ENCODE measurements at places on chromosomes 16 and 17.

DNA sequence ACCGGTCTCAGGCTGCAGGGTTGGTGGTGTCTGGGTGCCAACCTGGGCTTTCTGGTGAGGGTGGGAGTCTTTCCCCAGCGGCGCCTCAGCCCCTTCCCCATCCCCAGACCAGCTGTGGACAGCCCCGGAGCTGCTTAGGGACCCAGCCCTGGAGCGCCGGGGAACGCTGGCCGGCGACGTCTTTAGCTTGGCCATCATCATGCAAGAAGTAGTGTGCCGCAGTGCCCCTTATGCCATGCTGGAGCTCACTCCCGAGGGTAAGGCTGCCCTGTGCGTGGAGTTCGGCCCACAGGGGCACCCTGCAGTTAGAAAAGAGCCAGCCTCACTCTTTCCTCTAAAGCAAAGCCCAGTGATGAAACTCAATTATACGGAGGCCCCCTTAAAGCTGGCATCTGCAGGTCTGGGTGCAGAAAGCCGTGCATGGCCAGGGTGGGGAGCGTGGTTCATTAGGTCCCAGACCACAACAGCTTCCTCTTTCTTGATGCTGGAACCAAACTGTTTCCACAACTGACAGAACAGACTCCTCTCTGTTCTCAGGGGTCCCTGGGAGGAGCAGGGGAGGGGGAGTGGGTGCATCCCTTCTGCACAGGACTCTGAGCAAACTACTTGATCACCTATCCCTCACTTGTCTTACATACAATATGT lies 10.7 kb downstream of the GUCY2D start:
- DNase-seq, result peak; percentile 47

- no peak for DNase-seq
Measured at GRCh38 chr16:65463652-65464260, 341.9 kb upstream of the CDH11 start.

GRCh38 chr16:50213939-50214519 lies 52.3 kb upstream of the ADCY7 start:
- peak; percentile 85 for DNase-seq

DNA sequence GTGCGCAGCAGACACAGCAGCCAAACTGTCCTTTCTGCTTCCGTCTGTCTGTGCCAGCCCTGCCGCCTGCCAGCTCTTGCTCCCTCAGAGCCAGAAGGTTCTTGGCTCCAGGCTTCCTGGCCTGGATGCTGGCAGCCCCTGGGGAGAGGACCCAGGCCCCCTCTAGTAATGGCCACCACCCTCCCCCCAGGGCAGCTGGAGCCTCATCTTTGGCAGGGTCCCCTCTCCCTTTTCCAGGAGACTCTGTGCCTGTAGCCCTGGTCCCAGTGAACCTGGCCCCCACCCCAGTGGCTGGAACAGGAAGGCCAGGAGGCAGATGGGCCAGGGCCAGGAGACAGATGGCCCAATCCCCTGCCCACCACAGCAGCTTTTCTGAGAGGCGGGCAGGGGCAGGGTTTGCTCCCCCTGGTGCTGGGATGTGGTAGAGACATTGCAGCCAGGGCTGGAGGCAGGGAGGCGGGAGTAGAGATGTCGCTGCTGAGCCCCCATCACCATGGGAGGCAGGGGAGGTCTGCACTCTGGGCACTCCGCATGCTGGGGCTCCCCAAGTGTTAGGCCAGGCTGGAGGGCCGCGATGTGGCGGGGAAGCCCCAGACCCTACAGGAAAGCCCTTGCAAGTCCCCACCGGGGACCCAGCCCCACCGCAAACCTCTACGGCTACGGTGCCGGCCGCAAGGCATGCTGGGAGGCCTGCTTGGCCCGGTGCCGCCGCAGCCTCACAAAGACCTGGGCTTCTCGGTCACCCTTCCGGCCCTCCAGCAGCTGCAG lies 16.7 kb downstream of the UNC13D start:
- DNase-seq, result peak; percentile 75

- DNase-seq, result no peak
Measured at GRCh38 chr17:14015271-14015670, 54.0 kb upstream of the COX10 start.

DNA sequence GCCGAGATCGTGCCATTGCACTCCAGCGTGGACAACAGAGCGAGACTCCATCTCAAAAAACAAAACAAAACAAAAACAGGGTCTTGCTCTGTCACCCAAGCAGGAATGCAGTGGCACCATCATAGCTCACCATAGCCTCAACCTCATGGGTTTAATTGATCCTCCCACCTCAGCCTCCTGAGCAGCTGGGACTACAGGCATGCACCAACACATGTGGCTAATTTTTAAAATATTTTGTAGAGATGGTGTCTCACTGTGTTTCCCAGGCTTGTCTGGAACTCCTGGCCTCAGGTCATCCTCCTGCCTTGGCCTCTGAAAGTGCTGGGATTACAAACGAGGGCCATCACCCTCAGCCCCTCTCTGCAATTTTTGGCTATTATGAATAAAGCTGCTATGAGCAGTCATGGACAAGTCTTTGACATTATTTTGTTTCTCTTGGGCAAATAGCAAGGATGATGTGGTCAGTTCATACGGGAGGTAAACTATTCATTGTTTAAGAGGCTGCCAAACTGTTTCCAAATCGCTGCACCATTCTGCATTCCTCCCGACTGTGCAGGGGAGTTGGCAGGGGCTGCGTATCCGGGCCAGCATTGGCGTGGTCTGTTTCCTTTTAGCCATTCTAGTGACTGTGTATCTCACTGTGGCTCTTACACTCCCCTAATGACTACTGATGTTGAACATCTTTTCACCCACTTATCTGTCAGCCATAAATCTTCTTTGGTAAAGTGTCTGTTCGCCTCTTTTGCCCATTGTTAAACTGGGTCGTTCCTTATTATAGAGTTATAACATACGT lies 21.1 kb downstream of the EIF4A3 start:
- no peak for DNase-seq

DNA sequence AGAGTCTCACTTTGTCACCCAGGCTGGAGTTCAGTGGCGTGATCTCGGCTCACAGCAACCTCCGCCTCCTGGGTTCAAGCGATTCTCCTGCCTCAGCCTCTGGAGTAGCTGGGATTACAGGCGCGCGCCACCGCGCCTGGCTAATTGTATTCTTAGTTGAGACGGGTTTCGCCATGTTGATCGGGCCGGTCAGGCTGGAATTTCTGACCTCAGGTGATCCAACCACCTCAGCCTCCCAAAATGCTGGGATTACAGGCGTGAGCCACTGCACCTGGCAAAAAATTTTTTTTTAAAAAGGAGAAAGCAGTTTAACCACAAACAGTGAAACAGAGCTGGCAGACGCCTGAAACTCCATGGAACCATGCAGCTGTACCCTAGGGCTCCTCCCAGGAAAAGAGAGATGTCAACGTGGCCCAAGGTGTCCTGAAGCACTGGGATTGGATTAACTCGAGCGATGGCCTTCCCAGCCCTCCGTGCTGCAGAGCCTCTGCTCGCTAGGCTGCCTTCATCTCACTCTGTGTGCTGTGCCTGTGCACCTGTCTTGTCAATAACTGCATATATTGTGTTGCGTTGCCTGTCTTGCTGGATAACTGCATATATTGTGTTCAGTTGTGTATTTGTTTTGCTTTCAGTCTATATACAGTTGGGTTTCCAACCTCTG lies 29.6 kb upstream of the FOXK2 start:
- no peak for DNase-seq

- no peak for DNase-seq
Measured at GRCh38 chr16:12829096-12829888, 25.6 kb upstream of the CPPED1 start.

- DNase-seq, result no peak
Measured at GRCh38 chr16:20364051-20364450, 11.5 kb upstream of the UMOD start.

DNA sequence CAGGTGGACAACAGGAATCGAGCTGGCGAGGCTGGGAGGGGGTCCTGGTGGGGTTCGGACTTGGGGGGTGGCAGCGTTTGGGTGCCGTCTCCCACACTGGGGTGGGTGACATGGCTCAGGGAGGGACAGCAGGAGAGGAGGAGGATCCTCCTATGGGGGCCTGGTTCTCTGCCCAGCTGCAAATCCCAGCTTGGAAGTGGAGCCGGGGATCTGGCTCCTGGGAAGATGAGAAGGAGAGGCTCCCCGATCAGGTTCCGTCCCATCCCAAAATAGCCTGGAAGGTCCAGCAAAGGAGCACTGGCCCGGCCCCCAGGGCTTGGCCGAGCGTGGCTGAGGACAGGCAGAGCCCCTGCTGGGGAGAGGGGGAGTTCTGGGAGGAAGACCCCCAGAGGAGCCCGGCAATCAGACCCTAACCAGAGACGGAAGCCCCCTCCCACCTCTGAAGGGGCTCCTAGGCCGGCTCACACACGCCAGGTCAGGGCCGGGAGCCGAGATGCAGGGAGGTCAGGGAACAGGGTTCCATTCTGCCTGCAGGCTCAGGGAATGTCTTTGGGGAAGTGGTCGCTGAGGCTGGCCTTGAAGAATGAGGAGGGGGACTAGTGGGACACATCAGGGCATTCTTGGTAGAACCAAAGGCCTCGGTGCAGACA lies 143.7 kb downstream of the ENGASE start:
- DNase-seq, result no peak

- no peak for DNase-seq
Measured at GRCh38 chr16:30377050-30377811, 2.6 kb downstream of the MYL11 start.

DNA sequence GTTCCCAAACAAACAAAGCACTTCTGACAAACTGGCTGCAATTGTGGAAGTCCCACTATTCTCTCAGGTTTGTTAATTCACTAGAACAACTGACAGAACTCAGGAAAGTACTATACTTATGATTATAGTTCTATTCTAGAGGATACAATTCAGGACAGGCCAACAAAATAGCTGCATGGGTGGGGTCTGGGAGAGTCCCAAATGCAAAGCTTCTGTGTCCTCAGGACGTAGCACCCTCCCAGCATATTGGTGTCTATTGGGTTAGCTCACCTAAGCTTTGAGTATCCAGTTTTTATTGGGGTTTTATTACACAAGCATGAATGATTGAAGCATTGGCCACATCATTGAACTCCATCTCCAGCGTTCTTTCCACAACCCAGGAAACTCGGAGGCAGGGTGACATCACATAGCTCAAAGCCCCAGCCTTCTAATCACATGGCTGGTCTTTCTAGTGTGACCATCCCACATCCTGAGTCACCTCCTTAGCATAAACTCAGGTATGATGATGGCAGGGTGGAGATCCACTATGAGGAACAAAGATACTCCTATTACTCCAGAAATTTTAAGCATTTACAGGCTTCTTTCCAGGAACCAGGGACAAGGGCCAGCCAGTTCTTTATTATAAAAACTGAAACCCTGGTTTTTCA lies 43.9 kb upstream of the CCNF start:
- DNase-seq, result no peak

- peak; percentile 59 for DNase-seq
Measured at GRCh38 chr17:10151667-10152496, 46.5 kb downstream of the GAS7 start.

DNA sequence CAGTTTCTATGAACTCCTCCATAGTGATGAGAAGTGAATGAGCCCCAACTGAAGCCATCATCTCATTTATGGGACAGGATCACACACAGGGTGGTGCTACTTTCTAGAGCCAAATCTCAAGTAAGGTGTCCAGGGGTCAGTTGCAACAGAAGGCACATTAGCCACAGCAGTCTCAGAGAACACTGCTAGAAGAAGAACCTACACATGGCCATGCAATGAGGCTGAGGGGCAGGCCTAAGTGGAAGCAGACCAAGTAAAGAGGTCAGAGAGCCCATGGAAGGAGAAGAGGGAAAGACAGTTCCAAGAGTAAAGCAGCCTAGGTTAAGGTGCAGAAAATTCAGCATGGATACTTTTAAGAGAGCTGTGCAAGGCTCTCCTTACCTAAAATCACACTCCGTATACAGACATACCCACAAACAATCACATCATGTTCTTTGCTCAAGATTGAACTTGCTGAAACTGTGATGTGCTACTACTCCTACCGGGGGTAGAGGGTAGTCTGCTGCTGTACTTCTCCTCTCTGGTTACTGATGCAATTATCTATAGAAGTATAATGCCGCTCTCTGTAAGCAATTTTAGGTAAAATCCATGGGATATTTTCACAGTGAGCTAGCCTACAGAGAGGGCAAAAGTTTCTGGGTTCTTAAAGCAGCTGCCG lies 1.7 kb downstream of the ABCA8 start:
- DNase-seq, result no peak

DNA sequence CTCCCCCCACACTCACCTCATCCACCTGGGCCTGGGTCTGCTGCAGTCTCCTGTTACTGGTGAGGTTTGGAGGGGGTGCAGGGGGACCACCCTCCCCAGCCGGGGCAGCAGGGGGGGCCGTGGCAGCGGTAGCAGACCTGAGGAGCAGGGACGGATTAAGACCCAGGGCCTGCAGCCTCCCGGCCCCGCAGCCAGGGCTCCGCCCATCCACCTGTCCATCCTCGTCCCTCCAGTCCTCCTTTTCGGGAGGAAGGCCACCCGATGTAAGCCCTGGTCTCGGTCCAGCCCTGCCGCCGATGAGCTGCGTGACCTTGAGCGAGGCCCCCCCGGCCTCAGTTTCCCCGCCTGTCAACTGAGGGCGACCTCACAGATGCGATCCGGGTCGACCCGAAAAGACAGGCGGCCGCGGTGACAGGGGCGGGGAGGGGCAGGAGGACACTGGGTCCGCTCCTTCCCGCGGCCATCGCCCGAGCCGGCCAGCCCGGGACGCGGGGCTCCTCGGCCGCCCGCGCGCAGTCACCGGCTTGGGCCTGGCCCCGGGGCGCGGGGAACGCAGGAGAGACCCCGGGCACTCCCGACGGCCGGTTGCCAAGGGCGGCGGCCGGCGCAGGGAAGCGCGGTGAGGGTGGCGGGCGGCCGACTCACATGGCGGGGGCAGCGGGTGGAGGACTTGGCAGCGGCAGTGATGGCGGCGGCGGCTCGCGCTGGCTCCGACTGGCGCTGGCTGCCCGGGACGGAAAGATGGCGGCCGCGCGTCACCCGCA lies at the start of gene VAMP2:
VAMP2 (minus strand) TSS at position 716 of the 764 bp plus-strand sequence; CDS start at position 647, 69 bp downstream.
- peak; percentile 90 for DNase-seq

- no peak for DNase-seq
Measured at GRCh38 chr17:32527146-32527545, 40.4 kb downstream of the CDK5R1 start.

GRCh38 chr17:72506773-72507172 lies 386.0 kb downstream of the SOX9 start:
- no peak for DNase-seq

DNA sequence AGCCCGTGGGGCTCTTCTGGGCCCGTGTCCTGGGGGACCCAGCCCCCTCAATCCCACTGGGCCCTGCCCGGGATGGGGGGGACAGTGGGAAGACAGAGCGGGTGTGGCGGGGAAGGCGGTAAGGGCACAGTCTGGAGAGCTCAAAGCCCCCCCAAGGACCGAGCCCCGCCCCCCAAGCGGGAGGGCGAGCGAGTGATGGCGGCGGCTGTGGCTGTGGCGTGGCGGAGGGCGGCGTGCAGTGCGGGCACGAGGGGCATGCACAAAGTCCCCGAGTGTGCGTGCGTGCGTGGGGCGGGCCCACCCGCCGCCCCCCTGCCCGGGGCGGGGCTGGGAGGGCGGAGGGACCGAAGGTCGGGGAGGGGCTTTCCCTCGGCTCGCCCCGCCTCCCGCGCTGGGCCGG lies 3.6 kb upstream of the WDR24 start:
- DNase-seq, result peak; percentile 75

GRCh38 chr16:58801838-58802237 lies 67.7 kb upstream of the GOT2 start:
- no peak for DNase-seq

GRCh38 chr16:64736857-64737256 lies 385.0 kb downstream of the CDH11 start:
- DNase-seq, result no peak

Measured in Karpas-422 (cell line).